ENCODE measurements at places on chromosomes 12 and 14. TPM values are rescaled to one million over a fixed set of nuclear protein-coding genes. Genes with fewer than 3 reads are reported as not detected.

TUNAR gene
- not detected for total RNA-seq

NR1H4 gene
- total RNA-seq, result 20.3 TPM

WIF1 gene
- 0.25 TPM for total RNA-seq

GNS gene
- 70.8 TPM for total RNA-seq

REP15 gene
- 59.1 TPM for total RNA-seq

SCNN1A gene
- total RNA-seq, result 289 TPM

SLC4A8 gene
- 0.67 TPM for total RNA-seq

B4GALNT3 gene
- total RNA-seq, result 143 TPM

BAZ1A gene
- 36.1 TPM for total RNA-seq

ANKS1B gene
- total RNA-seq, result 4.1 TPM

EML1 gene
- 14.5 TPM for total RNA-seq

VCPKMT gene
- 4.3 TPM for total RNA-seq

ARMH4 gene
- total RNA-seq, result 2.7 TPM

CISTR gene
- not detected for total RNA-seq

NRDE2 gene
- 19.4 TPM for total RNA-seq

NID2 gene
- total RNA-seq, result 15.5 TPM

HCAR1 gene
- total RNA-seq, result not detected

KIF5A gene
- total RNA-seq, result 0.85 TPM

KLRC1 gene
- 1.0 TPM for total RNA-seq

LRIG3 gene
- 83.4 TPM for total RNA-seq

FOXA1 gene
- total RNA-seq, result 58.4 TPM

FAM90A1 gene
- total RNA-seq, result 0.49 TPM

RDH16 gene
- 0.18 TPM for total RNA-seq

KCNA5 gene
- total RNA-seq, result 0.95 TPM

TAS2R30 gene
- 4.0 TPM for total RNA-seq

SLC17A8 gene
- total RNA-seq, result 2.3 TPM

PTPRO gene
- total RNA-seq, result 21.9 TPM

TFCP2 gene
- total RNA-seq, result 26.0 TPM

POTEG gene
- total RNA-seq, result not detected

RBP5 gene
- 2.0 TPM for total RNA-seq

NXPH4 gene
- not detected for total RNA-seq

PRPH gene
- total RNA-seq, result 5.5 TPM

ENDOU gene
- not detected for total RNA-seq

Data from left colon (tissue), 2 donors.